ENCODE measurements at places on chromosomes 3 and 15.

- DNase-seq, result peak; percentile 62
Measured at GRCh38 chr15:77060546-77060945, 10.4 kb downstream of the TSPAN3 start.

GRCh38 chr3:15606434-15606891 lies 4.9 kb downstream of the BTD start:
- DNase-seq, result no peak

GRCh38 chr3:163601426-163601825 lies 1476.9 kb downstream of the SI start:
- DNase-seq, result no peak

- DNase-seq, result no peak
Measured at GRCh38 chr15:71511796-71512681, 298.3 kb upstream of the NR2E3 start.

- peak; percentile 64 for DNase-seq
Measured at GRCh38 chr15:78056714-78057269, 20.7 kb downstream of the TBC1D2B start.

GRCh38 chr3:31704591-31705179 lies 172.0 kb downstream of the STT3B start:
- peak; percentile 18 for DNase-seq

- DNase-seq, result no peak
Measured at GRCh38 chr3:114151091-114151490, 27.8 kb downstream of the DRD3 start.

- DNase-seq, result peak; percentile 20
Measured at GRCh38 chr3:101940521-101941317, 91.4 kb downstream of the NFKBIZ start.

- no peak for DNase-seq
Measured at GRCh38 chr15:81908111-81908510, 137.7 kb downstream of the MEX3B start.

GRCh38 chr15:78037779-78038305 lies 39.7 kb downstream of the TBC1D2B start:
- DNase-seq, result no peak

DNA sequence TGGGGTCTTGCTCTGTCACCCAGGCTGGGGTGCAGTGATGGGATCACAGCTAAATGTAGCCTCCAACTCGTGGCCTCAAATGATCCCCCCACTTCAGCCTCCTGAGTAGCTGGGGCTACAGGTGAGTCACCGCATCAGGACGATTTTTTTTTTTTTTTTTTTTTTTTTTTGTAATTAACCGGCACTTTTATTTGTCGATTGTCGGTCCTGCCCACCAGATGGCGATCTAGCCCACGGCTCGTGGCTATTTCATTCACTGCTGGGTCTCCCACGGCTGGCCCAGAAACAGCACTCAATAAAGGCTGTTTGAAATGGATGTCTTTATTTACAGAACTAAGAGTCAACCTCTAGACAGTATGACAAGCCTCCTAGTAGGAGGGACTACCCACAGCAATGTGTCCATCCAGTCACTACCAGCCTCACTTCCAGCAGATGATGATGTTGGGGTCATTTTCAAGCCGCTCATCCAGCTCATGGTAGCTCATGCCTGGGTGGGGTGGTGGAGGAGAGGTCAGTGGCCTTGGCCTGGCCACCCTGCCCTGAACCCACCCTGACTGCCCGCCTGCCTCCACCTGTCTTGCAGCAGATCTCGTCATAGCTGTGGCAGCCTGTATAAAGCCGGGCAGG lies 1.8 kb upstream of the ZMYND10 start:
- DNase-seq, result peak; percentile 81

- no peak for DNase-seq
Measured at GRCh38 chr3:105733356-105733755, 135.5 kb downstream of the CBLB start.

DNA sequence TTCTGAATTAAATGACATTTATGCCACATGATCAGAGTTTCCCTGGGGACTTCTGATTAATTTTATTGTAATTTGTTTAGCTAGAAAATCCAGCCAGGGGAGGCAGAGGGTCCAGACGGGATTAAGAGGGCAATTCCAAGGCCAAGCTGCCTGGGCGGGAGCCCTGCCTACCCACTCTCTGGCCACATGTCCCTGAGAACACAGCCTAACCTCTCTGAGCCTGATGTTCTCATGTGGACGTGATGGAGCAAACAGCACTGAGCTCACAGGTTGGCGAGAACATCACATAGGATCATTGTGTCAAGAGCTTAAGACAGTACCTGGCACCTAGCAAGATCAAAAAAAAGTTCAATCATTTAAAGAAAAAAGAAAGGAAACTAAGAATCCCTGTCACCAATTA lies 1.0 kb downstream of the LRRC2 start:
- DNase-seq, result no peak

- peak; percentile 75 for DNase-seq
Measured at GRCh38 chr3:48564022-48564421, 441 bp upstream of the UCN2 start.

DNA sequence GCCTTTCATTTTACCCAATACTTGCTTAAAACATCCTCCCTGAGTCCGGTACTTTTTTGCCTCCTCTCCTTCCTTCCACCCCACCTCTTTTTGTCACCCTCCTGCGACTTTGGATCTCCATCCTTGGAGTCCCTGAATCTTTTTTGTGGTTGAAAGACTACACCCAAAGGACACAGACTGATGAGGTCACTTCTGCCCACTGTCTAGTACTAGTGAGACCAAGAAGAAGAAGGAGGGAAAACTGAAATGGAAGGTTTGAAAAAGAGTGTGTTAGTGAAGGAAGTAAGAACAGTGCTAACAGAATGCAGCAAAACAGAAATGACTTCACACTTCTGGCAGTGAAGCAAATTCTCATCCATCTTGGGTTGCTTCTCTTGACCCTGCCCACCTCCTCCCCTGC lies 6.6 kb downstream of the B3GNT5 start:
- DNase-seq, result no peak

GRCh38 chr3:73236867-73237266 lies 175.4 kb downstream of the EBLN2 start:
- DNase-seq, result no peak

DNA sequence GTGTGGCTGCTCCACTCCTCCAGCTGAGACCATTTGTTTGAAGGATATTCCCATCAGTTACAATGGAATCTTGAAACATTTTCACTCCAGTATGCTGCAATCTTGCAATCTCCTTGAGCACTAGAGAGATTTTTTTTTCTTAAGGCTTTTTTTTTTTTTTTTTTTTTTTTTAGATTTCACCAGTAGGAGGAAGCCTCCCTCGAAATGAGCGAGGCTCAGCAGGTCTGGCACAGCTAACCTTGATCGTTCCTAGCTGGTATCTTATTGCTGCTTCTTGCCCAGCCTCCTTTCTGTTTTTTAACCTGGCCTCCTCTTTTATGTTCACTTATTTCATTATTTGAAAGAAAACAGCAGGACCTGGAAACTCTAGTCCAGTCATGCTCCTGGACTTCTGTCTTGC lies 48.1 kb downstream of the RAP2B start:
- DNase-seq, result no peak

GRCh38 chr3:172279974-172280373 lies 168.3 kb downstream of the GHSR start:
- no peak for DNase-seq

DNA sequence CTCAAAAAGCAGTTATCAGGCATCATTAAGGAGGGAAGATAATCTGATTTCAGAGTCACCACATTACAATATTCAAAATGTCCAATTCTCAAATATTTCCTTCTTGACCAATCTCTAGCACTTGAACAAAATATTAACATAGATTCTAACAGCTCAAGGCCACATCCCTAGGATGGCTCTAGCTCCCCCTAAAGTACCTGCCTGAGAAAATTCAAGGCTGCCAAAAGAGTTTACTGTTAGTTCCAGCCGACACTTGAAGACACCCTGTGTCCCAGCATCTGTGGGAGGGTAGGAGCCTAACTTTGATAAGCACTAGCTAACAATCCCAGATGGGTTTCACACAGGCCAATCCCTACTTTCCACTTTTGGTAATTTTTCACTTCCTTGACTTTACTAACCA lies 10.4 kb downstream of the NSMCE3 start:
- DNase-seq, result no peak

- no peak for DNase-seq
Measured at GRCh38 chr15:64813075-64813474, 12.4 kb downstream of the PIF1 start.

DNA sequence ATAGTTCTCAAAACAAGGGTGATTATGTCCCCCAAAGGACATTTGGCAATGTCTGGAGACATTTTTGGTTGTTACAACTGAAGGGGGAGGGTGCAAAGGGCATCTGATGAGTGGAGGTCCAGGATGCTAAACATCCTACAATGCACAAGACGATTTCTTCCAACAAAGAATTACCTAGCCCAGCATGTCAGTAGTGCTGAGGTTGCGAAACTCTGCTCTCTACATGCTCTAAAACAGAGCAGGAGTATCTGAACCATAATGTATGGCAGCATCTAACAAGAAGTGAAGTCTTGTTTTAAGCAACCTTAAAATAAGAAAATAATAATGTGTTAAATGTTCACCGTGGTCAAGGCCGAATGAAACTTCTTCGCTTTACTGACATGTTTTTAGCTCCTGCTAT lies 7.0 kb downstream of the GYG1 start:
- no peak for DNase-seq

GRCh38 chr15:60044636-60045270 lies 40.6 kb downstream of the FOXB1 start:
- no peak for DNase-seq

- DNase-seq, result no peak
Measured at GRCh38 chr3:29346828-29347227, 66.0 kb downstream of the RBMS3 start.

DNA sequence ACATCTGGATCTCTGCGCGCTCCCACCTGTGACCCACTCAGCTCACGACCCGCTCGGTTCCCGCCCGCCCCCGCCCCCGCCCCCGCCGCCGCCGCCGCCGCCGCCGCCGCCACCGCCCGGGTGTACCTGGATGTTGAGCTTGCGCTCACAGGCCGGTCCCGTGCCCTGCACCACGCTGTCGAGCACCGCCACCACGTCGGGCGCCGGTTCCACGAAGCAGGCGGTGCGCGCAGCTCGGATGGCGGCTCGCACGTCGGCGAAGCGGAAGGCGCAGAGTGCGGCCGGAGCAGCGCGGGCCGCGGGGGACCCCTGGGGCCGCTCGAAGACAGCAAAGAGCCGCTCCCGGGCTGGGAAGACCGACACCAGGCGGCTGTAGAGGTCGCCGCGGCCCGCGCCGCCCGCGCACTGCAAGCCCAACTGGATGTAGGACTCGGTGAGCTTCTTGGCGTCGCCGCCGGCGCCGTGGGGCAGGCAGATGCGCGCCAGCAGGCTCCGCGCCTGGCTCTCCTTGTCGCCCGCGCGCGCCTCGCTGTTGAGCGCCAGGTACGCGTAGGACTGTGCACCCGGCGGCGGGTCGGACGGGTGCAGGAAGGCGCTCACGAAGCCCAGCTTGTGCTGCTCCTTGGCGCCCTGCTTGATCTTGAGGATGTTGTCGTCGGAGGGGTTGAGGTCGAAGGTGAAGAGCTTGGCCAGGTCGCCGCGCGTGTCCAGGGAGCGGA lies 1.1 kb downstream of the PLXND1 start:
- no peak for DNase-seq

GRCh38 chr15:20376872-20377271 lies 164.7 kb downstream of the GOLGA6L6 start:
- no peak for DNase-seq

DNA sequence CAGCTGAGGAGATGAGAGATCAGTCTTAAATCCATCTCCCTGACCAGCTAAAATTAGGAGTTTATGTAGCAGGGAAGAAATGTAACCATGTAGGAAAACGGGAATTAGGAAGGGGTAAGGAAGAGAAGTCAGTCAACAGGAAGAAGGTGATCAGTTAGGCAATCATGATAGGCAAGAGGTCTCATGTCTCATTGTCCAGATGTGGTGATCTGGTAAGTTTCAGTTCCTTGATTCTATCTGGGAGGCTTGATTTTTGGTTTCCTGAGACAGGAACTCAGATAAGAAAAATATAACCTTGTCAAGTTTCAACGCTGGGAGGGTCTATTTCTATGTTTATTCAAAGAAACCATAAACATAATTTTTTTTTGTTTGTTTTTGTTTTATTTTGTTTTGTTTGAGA lies 40.3 kb upstream of the TBC1D5 start:
- DNase-seq, result no peak

- peak; percentile 24 for DNase-seq
Measured at GRCh38 chr15:50109076-50109987, 9.7 kb downstream of the ATP8B4 start.

DNA sequence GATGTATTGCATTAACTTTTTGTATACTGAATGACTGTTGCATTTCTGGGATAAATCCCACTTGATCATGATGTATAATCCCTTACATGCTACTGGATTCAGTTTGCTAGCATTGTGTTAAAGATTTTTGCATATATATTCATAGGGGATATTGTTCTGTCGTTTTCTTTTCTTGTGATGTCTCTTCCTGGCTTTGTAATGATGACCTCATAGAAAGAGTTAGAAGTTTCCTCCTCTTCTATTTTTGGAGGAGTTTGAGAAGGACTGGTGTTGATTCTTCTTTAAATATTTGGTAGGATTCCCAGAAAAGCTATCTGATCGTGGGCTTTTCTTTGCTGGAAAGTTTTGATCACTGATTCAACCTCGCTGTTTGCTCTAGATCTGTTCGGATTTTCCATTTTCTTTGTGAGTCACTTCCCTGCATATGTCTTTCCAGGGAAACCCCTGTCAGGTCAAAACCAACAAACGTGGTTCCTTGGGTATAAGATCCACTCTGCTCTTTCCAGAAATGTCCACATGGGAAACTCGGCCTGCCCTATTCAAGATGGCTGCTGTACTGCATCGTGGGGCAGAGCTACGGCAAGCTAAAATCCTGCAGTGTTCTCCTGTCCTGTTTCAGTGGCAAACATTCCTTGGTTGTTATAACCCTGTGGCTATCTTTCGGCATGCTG lies 120.4 kb downstream of the GABRG3 start:
- no peak for DNase-seq

GRCh38 chr3:30680789-30681648 lies 74.6 kb downstream of the TGFBR2 start:
- DNase-seq, result peak; percentile 93

- no peak for DNase-seq
Measured at GRCh38 chr15:90818251-90819210, 49.9 kb upstream of the FURIN start.

- DNase-seq, result no peak
Measured at GRCh38 chr15:44427756-44428724, 611 bp downstream of the CTDSPL2 start.

GRCh38 chr3:68560728-68561127 lies 371.6 kb downstream of the TAFA4 start:
- DNase-seq, result no peak

DNA sequence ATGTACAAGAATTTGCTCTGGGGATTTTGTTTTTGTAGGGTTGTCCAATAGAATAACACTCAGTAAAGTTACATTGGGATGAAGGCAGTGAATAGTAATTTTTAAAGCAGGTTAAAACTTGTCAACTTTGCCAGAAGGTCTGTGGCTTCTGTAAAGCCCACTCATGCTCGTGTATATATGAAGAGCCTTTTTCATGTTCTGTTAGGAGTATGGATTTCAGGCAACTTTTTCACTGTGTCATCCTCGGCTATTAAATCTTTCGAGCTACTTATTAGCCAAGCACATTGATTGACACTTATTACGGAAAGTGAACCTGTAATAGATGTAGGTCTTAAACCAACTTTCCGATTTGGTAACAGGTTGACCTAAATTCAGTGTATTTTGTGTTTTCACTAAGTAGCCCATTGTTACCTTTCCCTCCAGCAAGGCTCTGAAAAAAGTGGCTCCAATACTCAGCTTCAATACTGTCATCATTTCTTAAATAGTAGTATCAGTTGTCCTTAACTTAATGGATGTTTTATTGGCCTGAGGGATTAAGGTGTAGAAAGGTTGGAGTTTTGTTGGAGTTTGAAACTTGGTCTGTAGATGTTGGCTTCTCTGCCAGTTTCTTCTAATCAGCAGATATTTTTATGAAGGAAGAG lies 1.7 kb downstream of the PAK2 start:
- DNase-seq, result no peak
